ENCODE measurements at places on chromosomes 11 and 22.

DNA sequence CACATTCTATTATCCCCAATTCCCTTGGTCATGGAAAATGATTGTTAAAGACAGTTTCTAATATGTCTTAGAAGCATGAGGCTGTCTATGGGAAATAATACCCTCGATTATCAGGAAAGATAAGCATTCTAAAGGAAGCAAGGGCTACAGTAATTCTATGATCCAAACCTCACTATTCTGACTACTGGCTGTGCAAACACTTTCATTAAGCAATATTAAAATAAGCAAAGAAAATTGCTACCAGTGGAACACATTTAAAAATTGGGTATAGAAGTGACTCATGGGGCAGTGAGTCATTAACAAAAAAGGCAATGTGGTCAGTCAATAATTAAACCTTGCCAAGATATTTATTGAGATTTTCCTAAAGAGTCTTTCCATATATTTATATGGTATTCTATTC lies 1415.2 kb upstream of the TENM4 start:
- no peak for DNase-seq

- DNase-seq: no peak
Observed at GRCh38 chr22:46220921-46221320, 29.2 kb downstream of the CDPF1 start.

DNA sequence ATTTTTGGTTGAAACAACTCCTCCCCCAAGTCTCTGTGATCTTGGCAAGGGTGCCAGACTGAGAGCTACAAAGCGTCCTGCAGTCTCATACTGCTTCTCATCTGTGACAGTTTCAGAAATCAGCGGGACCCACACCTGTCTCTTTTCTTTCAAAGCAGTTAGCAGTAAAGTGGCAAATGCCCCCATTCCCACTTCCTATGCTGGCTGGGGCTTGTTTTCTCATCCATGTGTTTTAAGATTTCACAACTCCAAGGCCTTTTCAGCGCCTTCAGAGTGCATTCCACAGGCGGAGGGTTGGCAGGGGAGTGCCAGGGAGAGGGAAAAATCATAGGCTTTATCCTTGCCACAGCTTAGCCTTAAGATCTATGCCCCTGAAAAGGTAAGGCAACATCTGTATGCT lies 493.5 kb downstream of the OPCML start:
- DNase-seq: no peak

DNA sequence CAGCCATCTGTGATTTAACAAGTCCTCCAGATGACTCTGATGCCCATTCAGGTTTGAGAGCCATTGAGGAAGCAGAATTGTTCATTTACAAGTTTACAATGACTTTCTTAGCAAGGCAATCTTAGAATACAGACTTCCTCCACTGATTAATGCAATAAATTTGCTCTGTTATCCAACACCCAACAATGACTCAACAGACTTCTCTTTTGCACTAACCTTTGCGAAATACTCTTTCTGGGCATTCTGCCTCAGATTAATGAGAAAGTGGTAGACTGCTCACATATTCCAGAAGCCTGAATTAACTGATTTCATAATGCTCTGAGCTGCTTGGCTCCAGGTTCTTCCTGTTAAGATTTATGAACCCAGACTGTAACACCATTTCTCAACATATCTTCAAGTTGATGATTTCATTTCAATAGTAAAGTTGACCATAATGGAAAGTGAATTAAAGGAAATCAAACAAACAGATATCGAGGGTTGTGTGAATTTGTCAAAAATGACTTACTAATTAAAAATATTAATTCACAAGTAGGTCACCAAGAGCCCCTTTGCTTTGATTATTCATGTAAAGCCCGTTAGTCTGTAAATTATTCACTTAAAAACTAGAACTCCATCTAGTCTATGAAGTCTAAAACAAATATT lies 70.5 kb upstream of the BLID start:
- no peak for DNase-seq

GRCh38 chr22:30372915-30373314 lies 14.3 kb downstream of the RNF215 start:
- no peak for DNase-seq

DNA sequence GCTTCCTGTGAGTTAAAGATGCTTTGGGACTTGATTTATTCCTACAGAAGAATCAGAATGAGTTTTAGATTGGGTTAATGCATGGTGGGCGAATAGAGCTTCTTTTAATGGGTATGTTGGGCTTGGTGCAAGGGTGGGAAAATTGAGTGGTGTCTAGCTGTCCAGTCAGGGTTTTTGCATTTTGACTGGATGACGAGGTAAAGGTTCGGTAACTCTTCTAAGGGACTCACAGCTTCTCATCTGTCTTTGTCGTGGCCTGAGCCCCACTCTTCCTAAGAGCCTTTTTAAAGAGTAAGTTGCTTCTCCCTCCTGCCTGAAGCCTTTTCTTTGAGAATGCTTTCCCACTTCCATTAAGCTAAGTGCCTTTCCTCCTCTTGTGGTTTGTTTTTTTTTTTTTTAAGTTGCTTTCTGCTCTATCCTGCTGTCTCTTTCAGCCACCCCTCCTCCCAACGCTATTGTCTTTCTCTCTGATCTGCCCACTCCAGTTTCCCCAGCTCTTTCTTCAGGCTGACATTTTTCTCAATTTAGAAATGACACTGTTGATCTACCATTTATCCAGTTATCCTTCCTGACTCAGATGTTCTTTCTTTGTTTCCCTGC lies 1.1 kb downstream of the DPF2 start:
- DNase-seq: no peak

DNA sequence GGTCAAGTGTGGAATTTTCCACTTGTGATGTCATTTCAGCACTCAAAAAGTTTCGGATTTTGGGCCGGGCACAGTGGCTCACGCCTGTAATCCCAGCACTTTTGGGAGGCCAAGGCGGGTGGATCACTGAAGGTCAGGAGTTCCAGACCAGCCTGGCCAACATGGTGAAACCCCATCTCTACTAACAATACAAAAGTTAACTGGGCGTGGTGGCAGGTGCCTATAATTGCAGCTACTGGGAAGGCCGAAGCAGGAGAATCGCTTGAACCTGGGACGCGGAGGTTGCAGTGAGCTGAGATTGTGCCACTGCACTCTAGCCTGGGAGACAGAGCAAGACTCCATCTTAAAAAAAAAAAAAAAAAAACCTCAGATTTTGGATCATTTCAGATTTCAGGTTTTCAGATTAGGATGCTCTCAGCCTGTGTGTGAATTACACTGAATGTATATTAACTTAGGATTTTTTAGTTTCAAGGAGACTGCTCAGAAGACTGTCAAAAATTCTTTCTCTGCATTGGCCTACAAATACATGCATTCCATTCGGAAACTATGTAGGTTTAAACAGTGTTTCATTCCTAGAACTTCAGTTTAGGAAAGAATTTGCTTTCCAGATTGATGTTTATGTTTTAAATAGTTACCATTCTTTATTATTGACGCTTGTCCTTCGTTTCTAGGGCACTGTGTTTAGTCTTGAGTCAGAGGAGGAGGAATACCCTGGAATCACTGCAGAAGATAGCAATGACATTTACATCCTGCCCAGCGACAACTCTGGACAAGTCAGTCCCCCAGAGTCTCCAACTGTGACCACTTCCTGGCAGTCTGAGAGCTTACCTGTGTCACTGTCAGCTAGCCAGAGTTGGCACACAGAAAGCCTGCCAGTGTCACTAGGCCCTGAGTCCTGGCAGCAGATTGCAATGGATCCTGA lies 48.0 kb downstream of the BID start:
- DNase-seq: no peak

GRCh38 chr11:35041070-35041554 lies 97.9 kb upstream of the CD44 start:
- no peak for DNase-seq

DNA sequence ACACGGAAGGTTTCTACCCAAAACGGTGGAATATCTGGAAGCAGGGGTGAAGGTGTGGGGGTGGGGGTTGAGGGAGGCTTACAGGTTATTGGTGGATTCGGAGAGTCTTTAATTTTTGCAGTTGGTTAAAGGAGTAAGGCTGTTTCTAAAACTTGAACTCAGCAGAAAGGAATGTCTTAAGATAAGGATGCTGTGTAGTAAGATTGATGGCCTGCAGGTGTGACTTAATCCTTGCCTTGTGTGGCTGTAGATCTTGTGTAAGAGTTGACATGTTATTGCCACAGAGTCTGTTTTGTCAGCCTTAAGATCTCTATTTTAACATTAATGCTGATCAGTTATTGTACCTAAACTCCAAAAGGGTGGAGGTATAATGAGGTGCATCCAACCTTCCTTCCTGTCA lies 16.4 kb upstream of the OR6M1 start:
- no peak for DNase-seq

DNA sequence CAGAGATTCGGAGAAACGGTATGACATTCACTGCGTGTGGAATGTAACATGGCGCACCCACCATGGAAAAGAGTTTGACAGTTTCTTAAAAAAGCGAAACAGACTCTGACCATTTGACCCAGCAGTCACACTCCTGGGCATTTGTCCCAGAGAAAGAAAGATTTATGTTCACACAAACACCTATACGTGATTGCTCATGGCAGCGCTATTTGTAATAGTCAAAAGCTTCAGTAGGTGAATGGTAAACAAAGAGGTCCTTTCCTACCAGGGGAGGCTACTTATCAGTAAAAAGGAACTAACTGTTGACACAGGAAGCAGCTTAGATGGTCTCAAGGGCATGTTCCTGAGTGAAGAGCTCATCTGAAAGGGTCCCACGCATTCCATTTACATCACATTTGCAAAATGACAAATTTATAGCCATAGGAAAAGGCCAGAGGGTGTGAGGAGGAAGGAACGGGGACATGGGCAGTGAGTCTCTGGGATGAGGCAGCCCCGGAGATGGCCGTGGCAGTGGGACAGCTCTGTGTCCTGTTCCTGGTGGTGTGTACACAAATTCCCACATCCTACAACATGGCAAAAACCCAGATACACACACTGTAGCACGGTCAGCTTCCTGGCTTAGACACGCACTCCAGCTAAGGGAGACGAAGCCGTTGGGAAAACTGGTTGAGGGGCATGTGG lies 14.6 kb upstream of the KRTAP5-6 start:
- DNase-seq: no peak

GRCh38 chr11:110797453-110797852 lies 85.2 kb upstream of the ARHGAP20 start:
- DNase-seq: no peak

- peak; percentile 14 for DNase-seq
Observed at GRCh38 chr11:1071571-1072115, 3.0 kb upstream of the MUC2 start.

GRCh38 chr11:38446336-38446735 lies 1848.3 kb upstream of the RAG2 start:
- DNase-seq: no peak

DNA sequence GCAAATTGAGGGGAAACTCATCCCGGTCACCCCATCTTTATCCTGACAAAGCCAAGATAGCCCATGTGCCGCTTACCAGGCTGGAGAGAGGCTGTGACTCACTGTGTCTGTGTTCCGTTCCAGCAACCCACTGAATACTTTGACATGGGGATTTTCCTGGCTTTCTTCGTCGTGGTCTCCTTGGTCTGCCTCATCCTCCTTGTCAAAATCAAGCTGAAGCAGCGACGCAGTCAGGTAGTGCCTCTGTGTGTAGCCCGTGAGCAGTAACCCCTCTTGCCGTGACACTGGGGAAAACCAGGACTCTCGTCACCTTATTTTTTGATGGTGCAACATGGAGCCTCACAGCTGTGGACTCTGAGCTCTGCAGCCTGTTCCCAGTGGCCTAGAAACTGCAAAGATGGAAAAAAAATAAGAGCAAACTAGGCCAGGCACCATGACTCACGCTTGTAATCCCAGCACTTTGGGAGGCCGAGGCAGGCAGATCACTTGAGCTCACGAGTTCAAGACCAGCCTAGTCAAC lies 16.9 kb downstream of the C22orf31 start:
- no peak for DNase-seq

All from left ventricle myocardium inferior (tissue), 1 donor.